ENCODE measurements at places on chromosomes 5 and 9. TPM values are rescaled to one million over a fixed set of nuclear protein-coding genes. Genes with fewer than 3 reads are reported as not detected.

SMC5 gene
- total RNA-seq = 38.7 TPM

RALGDS gene
- total RNA-seq = 78.6 TPM

ADGRV1 gene
- total RNA-seq = 180 TPM

GRCh38 chr9:136686534-136686793 is 793 bp downstream of the AGPAT2 start:
- peaks cover 28% of the 10 kb centered on the region for H3K4me1 ChIP-seq
- H3K27me3 ChIP-seq = peaks cover 26% of the 10 kb centered on the region
- peak overlapping the region; percentile 53 for H3K4me3 ChIP-seq
- peaks cover 13% of the 10 kb centered on the region for H3K36me3 ChIP-seq
- DNase-seq = no peak

DNA sequence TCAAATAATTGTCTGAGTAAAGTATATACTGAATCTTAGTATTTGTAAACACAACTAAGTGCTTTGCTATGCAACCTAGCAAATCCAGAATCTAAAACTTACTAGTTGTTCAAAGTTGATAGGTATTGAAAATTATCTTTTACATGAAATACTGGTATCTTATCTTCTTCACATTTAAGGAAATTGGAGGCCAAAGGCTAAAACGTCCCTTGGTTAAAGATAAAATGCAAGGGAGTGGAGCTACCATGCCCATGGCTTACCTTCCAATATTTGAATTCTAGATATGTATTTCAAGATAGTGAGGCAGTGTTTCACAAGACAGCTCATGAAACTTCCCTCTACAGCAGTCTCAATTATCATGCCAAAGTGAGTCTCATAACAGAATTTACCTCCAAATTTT is 373.5 kb downstream of the KIAA0825 start:
- no peaks in the 10 kb centered on the region for H3K27me3 ChIP-seq
- no peak overlapping the region for H3K4me3 ChIP-seq
- DNase-seq = no peak
- H3K36me3 ChIP-seq = no peaks in the 10 kb centered on the region
- H3K4me1 ChIP-seq = no peaks in the 10 kb centered on the region

DNA sequence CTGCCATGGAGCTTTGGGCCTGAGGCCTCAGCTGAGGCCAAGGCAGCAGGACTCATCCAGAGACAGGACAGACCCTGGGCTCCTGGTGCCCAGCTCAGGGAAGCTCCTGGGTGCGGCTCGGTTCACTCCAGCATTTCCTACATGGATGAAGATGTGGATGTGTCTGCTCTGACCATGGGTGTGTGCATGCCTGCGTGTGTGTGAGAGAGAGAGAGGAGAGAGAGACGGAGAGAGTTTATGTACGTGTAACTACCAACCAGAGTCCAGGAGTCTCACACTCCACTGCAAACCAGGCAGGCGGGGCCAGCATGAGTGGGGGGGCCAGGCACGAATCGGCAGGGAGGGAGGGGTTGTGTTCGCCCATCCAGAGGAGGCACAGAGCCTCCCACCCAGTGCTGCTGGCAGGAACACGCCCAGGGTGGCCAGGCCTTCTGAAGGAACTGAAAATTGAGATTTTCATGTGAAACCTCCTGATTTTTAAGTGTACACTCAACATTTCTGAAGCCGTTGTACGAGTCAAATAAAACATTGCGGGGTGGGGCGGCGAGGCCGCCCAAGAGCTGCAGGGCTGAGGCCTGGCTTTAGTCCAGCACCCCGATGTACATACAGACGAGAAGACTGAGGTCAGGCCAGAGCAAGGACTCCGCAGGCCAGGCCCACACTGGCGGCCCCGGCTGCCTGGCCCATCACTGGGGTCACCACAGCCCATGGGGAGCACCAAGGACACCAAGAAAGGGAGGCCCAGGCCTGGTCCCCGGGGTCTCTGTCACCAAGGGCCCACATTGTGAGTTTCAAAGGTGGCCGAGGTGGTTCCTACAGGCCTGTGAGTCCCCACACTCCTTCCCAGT is 88.7 kb downstream of the ADAMTS2 start:
- peak overlapping the region; percentile 48 for H3K27ac ChIP-seq
- no peak overlapping the region for H3K4me3 ChIP-seq
- H3K36me3 ChIP-seq = peaks cover 8% of the 10 kb centered on the region
- DNase-seq = no peak
- H3K27me3 ChIP-seq = no peaks in the 10 kb centered on the region
- H3K4me1 ChIP-seq = peaks cover 54% of the 10 kb centered on the region
